ENCODE measurements at places on chromosomes 3 and 15.
A peak's percentile ranks its signal among the peaks of the same experiment; 100 is the strongest.

DNA sequence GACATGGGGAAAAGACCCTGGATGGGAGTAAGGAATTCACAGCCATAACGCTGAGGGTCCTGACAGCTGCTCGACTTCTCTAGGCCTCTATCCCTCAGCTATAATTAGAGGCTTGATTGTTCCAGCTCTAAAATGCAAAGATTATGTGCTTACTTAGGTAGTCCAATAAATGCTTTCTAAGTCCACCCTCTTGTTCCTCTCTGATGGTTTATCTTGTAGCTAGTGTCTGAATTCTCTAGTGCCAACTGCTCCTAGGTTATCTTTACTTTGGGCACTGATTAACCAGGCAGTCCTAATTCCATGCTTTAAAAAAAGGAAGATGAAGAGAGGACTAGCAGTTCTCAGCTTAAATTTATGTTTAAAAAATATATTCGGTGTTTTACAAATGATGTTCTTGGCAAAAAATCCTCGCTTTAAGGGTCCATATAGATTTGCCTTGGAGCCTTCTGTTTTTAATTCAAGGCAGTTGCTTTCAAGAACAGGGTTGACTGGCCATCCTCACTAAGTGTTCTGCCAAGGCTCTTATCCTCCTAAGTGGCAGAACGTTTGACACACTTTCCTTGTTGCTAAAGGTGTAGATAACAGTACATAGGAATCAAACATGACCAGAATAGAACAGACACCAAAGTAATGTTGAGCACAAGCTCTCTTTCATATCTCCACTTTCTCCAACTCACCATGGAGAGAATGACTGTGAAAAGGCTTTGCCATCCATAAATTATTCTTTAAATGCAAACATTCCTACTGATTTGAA lies 60.6 kb downstream of the THRB start:
- DNase-seq = no peak

GRCh38 chr15:57012556-57012955 lies 94.1 kb downstream of the TCF12 start:
- DNase-seq = no peak

- DNase-seq = no peak
These were observed 104.2 kb upstream of the PFN2 start for GRCh38 chr3:150074697-150075416.

- no peak for DNase-seq
These were observed 164.9 kb upstream of the ST8SIA2 start for GRCh38 chr15:92228830-92229229.

GRCh38 chr3:39267631-39268548 lies 11.9 kb downstream of the CX3CR1 start:
- no peak for DNase-seq

GRCh38 chr15:94745371-94745770 lies 514.0 kb downstream of the MCTP2 start:
- DNase-seq = no peak

- no peak for DNase-seq
These were observed 562.0 kb downstream of the ROBO2 start for GRCh38 chr3:77601823-77602415.

DNA sequence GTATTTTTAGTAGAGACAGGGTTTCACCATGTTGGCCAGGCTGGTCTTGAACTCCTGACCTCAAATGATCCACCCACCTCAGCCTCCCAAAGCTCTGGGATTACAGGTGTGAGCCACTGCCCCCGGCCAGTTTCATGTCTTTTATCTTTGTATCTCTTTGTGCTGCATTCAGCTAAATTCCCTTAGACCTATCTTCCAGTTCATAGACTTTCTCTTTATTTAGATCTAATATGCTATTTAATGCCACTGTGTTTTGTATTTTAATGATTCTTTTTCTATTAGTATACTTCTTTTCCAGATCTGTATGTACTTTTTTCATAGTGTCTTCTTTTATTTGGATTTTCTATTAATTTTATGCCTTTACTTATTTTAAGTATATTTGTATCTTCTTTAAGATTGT lies 14.9 kb downstream of the MINAR1 start:
- no peak for DNase-seq

- DNase-seq = no peak
These were observed 486.6 kb downstream of the SQOR start for GRCh38 chr15:46121441-46121840.

GRCh38 chr15:95853350-95853749 lies 477.1 kb upstream of the NR2F2 start:
- no peak for DNase-seq

DNA sequence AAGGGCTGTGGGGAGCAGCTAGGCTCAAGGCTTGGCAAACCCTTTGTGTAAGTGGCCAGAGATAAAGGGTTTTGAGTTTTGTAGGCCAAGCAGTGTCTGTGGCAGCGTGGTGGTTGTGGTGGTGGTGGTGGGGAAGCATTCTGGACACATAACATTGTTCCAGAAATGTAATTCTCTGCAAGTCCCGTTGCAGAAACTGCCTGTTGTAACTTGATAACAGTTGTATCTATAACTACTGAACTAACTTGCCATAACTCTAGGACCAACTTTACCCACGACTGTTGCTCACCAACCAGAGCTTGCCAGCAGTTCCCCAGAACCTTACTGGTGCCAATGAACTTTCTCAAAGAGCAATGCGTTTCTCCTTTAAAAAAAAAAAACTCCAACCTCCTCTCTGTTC lies 18.1 kb upstream of the TMEM40 start:
- no peak for DNase-seq

- no peak for DNase-seq
These were observed 122.3 kb downstream of the CHRNA7 start for GRCh38 chr15:32152574-32152973.

DNA sequence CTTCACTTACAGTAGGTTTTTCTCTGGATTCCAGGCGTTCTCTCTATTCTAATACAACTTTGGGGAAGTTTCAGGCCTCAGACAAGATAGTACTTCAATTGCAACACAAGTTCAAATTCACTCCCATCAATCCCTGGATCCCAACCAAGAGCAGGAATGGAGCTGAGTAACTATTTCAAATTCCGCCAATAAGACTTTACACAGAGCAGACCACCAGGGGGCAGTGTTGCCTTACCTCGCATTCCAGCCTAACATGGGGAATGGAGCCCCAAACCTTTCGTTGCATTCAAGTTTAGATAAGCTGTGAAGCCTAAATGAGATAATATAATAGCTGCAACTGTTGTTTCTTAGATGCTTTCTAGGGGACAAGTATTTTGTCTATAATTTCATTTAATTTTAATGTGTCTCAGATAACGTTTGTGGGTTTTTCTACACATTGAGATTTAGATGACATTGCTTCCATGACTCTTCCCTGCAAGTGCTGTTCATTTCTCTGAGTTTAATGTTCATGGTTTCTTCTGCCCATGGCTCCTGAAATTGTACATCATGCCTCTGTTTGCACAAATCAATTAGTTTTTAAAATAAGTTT lies 186.7 kb downstream of the NSUN3 start:
- DNase-seq = peak; percentile 38

GRCh38 chr15:57640930-57641682 lies 49.4 kb downstream of the MYZAP start:
- peak; percentile 49 for DNase-seq

DNA sequence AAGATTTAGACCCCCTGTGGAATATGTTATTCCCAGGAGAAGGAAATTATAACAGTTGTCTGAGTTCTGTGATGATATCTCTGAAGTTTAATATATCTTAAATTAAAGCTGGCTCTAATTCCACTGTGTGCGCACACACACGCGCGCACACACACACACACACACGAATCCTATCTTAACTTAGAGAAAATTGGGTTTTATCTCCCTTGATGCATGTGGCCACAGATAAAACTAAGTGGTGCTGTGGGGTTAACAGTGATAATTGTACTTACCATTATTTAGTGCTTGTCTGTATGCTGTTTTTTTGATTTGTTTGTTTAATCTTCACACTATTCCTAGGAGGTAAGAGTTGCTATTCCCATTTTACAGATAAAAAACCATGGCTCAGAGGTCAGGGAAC lies 7.4 kb downstream of the EEFSEC start:
- DNase-seq = no peak

DNA sequence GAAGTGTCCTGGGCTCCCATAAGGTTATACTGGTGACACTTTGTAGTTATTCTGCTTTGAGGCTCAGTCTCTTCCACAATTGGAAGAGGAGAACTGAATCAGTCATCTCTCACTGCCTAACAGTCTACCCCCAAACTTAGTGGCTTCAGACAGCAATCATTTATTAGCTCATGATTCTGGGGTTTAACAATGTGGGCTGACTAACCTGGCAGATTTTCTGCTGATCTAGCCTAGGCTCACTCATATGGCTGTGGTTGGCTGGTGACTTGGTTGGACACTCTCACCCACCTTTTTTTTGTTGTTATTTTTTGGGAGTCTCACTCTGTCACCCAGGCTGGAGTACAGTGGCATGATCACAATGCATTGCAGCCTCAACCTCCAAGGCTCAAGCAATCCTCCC lies 7.1 kb downstream of the GPD1L start:
- no peak for DNase-seq

DNA sequence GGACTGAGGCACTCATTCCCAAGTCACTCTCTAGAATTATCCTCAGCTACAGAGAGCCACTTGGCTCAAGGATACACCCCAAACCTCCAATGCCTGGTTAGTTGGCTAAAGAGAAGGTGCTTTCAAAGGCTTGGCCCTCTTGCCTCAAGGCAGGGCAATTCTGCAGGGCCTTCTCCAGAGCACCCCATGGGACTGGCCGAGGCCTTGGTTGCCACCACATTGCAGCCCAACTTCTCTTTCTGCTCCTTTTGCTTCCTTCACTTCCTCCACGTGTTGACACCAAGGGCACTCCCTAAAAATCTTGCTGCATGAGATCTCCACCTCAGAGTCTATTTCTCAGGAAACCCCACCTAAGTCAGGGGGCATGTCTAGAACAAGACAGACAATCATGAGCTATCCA lies 36.7 kb downstream of the MEGF11 start:
- DNase-seq = no peak

GRCh38 chr3:39038165-39038564 lies 13.6 kb downstream of the SCN11A start:
- no peak for DNase-seq

GRCh38 chr3:52317208-52318000 lies 1.3 kb downstream of the DNAH1 start:
- DNase-seq = peak; percentile 91

GRCh38 chr3:132254076-132254755 lies 63.0 kb upstream of the ACP3 start:
- DNase-seq = no peak

DNA sequence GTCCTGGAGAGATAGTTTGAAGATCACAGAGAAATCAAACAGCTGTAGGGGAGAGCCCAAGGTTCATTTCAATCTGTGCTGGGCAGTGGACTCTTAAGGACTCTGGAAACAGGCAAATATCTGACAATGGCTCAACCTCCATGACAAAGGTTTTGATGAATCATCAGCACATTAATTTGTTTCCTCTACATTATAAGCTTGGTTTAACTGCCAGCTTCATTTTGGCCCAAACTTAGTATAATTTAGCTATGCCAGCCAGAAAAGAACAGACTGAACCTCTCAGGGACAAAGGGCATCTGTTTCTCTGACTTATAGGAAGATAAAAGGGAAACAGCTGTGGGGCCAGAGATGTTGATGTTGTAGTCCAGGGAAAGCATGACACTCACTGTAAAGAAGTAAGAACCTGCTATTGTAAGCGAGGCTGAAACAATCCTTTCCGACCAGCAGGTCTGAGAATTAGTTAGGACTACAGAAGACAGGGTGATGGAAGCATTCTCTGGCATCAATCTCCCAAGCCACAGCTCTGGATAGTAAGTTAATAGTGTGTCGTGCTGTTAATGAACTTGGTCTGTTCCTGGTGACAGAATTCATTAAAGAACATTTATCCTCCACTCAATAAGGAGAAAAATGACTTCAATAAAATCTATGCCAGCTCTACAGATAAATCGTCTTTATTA lies 110.1 kb downstream of the KCNMB2 start:
- DNase-seq = peak; percentile 38

DNA sequence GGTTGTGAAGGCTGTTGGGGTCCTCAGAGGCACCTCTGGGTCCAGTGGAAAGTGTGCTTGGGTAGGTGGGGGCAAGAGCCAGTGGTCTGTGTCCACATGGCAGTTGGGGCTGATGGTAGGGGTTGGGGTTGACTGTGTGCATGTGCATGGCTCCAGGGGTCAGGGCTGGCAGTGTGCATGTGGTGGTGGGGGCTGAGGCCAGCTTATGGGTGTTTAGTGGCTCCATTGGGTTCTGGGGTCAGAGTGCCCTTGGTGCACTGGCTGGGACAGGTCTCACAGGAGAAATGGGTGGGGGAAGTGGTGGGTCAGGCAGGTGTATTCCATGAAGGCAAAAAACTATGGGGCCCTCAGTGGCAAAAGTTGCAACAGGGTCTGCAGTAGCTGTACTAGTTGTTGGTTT lies 97.9 kb downstream of the EDEM1 start:
- no peak for DNase-seq

- no peak for DNase-seq
These were observed 249.6 kb upstream of the ROBO1 start for GRCh38 chr3:80017369-80017768.

DNA sequence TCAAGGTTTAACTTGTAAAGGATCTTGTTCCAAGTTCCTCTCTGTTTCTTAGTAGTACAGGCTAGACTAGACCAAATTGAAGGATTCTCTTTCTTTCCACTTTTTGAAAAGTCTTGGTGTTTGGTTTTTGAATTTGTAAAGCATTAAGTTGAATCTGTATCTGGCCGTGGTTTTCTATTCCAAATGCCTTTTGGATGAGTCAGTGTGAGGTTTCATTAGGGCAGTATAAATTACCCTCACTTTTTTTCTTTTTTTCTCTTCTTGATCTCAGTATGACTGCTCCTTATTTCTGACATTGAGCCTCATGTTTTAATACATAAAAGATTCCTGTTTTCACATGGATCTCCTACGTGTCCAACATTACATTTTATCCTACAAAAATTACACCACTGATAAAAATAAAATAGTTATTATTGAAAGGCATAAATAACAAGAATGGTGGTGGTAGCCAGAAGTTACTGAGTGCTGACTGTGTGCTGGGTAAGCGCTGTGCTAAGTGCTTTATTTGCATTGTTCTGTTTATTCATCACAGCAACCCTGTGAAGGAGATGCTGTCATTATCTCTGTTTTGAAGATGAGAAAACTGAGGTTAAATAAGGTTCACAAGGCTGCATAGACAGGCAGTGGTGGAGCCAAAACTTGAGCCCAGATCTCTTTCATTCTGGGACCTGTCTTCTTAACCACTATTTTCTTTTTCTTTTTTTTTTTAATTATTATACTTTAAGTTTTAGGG lies 48.3 kb downstream of the MITF start:
- no peak for DNase-seq

- no peak for DNase-seq
These were observed 184.2 kb downstream of the SUCLG2 start for GRCh38 chr3:67470207-67470606.

DNA sequence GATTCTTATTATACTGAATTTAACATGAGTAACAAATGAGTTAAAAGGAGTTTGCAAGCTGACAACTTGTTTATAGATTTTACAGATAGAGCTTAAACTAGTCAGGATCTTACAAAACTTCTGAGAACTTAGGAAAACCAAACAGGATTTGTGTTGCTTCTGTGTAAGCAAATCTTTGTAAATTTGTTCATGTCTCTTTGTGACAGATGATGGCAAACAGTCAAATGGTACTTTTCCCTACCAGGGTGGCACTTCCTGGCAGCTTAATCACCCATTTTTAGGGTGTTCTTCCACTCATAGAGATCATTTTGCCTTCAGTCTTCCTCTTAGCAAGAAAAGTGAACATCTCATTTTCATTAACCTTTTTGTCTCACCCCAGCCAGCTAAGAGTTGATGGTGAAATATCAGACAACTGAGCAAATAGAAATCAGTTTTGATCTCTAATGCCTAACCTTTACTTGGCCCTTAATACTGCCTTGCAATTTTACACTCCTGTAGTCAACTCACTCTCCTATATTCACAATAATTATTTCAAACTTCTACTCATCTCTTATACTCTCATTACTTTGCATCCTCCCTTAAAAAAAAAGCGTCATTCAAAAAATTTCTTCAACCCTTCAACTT lies 23.7 kb upstream of the NECTIN3 start:
- no peak for DNase-seq

Data from SK-N-SH (cell line).